ENCODE measurements at places on chromosomes 12 and 14.

- no peak for DNase-seq
These were observed 79.2 kb downstream of the DUSP16 start for GRCh38 chr12:12483438-12483837.

- DNase-seq, result no peak
These were observed 148.6 kb downstream of the CALM1 start for GRCh38 chr14:90545382-90545781.

- DNase-seq, result peak; percentile 36
These were observed 456.7 kb upstream of the SEL1L start for GRCh38 chr14:81990312-81990761.

GRCh38 chr12:47979166-47979565 is 15.8 kb downstream of the TMEM106C start:
- no peak for DNase-seq

- no peak for DNase-seq
These were observed 29.9 kb upstream of the TC2N start for GRCh38 chr14:91897106-91897701.

- no peak for DNase-seq
These were observed 228.4 kb upstream of the SOX5 start for GRCh38 chr12:24177889-24178288.

DNA sequence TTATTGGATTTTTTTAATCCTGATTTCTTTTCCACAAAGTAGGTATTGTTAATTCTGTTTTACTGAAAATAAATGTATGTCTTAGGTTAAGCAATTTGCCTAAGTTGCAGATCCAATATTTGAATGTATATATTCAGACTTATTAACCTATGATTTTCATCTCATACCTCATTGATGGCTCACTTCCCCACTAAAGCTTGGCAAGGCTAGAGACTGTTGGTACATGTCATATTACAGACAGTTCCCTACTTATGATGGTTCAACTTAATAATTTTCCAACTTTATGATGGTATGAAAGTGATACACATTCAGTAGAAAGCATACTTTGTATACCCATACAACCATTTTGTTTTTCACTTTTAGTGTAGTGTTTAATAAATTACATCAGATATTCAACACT is 33.2 kb upstream of the KCNH3 start:
- DNase-seq, result no peak

- no peak for DNase-seq
These were observed 485 bp downstream of the SENP1 start for GRCh38 chr12:48105321-48105866.

GRCh38 chr14:103330536-103330935 is 3.5 kb upstream of the EIF5 start:
- DNase-seq, result no peak

GRCh38 chr14:74519316-74520074 is 25.9 kb downstream of the ISCA2 start:
- DNase-seq, result no peak

Data from BE2C (cell line).